ENCODE measurements at places on chromosomes 2 and 18.

- no peak for DNase-seq
These were observed 8.9 kb upstream of the DGUOK start for GRCh38 chr2:73917696-73918207.

GRCh38 chr18:63040788-63041410 lies 278.7 kb downstream of the BCL2 start:
- DNase-seq, result no peak

DNA sequence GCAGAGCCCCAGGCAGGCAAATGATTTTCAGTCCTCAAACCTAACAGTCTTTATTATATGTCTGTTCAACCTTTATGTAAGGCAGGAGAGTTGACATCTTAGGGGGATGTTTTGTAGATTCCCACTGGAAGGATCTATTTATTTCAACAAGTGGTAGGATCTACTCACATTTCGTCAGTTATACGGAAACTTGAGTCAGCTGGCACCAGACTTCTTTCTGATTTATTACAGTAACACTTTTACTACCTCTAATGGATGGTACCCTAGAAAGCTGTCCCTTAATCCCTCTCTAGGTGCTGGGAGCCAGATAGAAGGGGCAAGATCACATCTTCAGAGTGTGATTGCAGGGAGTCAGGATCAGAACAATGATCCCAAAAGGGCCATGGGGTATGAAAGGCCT lies 2.1 kb upstream of the RPL31 start:
- no peak for DNase-seq

DNA sequence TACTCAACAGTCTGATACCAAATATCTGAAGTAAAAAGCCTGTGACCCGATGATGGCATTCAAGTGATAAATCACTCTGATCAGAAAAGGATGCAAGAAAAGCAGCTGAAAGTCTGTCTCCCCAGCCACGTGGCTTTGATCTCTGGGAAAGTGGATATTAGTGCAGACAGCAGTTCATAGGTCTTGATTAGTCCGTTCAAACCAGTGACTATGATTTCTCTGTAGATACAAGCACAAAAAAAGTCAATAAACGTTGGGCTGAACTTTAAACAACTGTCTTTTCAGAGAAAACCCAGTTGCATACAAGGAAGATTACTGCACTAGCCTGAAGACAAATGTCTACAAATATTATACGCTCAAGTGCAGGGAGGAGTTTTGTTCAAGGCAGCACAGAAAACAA lies 107.7 kb upstream of the CDC42EP3 start:
- no peak for DNase-seq

- peak; percentile 4 for DNase-seq
These were observed 14.3 kb downstream of the COPS7B start for GRCh38 chr2:231800493-231801091.

- DNase-seq, result no peak
These were observed 173.7 kb downstream of the HNMT start for GRCh38 chr2:138137949-138138348.

DNA sequence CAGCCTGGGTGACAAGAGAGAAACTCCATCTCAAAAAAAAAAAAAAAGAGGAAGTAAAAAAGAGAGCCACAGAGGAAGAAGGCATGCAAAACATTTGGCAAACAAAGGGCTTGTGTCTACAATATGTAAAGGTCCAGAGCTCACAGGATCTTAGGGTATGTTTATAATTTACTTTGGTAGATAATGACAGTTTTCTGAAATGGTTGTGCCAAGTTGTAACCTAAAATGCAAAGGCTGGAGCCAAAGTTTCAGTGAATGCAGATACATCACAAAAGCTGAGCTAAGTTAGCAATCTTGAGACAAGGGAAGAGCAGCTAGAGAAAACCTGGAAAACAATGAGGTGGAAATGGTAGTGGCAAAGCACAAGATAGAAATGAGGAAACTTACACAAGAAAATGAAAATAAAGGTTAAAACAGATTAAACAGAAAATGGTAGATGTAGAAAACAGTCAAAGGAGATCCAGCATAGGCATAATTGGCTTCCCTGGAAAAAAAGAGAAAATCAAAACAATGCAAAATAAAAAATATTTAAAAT lies 77.5 kb upstream of the HK2 start:
- peak; percentile 60 for DNase-seq
